ENCODE measurements at places on chromosomes 2 and 18.

DNA sequence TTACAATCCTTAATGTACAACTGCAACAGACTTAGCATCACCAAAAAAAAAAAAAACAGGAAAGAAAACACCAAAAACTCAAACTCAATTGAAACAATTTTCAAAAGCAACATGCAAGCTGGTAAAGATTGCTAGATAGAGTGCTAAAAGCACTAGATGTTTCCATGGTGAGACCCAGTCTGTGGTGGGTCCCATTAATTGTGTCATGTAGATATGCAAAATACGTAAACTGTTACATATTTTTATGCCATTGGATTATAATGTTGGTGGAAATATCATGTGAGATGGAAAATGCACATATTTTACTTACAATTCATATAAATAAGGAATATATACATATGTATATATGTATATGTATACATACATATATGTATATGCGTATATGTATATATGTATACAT is 30.5 kb downstream of the CSRNP3 start:
- DNase-seq, result no peak

GRCh38 chr2:219186754-219187456 is 8.8 kb downstream of the RETREG2 start:
- DNase-seq, result no peak

- DNase-seq, result no peak
Measured at GRCh38 chr2:129913695-129914495, 65.6 kb upstream of the RAB6C start.

GRCh38 chr18:75083131-75083530 is 125.8 kb downstream of the PTGR3 start:
- DNase-seq, result no peak

- DNase-seq, result no peak
Measured at GRCh38 chr2:135688978-135689377, 52.7 kb upstream of the UBXN4 start.

All from RKO (cell line).